ENCODE measurements at places on chromosomes 12 and 14. TPM values are rescaled to one million over a fixed set of nuclear protein-coding genes. Genes with fewer than 3 reads are reported as not detected.

The HOXC12 gene
- not detected for total RNA-seq

The PDZRN4 gene
- not detected for total RNA-seq

The ZFHX2 gene
- 0.12 TPM for total RNA-seq

The REP15 gene
- 2.6 TPM for total RNA-seq

The ACOT4 gene
- total RNA-seq: 0.73 TPM
